ENCODE measurements at places on chromosomes 16 and 17.

GRCh38 chr16:13939821-13940220, 19.9 kb downstream of the ERCC4 start:
- DNase-seq: no peak

DNA sequence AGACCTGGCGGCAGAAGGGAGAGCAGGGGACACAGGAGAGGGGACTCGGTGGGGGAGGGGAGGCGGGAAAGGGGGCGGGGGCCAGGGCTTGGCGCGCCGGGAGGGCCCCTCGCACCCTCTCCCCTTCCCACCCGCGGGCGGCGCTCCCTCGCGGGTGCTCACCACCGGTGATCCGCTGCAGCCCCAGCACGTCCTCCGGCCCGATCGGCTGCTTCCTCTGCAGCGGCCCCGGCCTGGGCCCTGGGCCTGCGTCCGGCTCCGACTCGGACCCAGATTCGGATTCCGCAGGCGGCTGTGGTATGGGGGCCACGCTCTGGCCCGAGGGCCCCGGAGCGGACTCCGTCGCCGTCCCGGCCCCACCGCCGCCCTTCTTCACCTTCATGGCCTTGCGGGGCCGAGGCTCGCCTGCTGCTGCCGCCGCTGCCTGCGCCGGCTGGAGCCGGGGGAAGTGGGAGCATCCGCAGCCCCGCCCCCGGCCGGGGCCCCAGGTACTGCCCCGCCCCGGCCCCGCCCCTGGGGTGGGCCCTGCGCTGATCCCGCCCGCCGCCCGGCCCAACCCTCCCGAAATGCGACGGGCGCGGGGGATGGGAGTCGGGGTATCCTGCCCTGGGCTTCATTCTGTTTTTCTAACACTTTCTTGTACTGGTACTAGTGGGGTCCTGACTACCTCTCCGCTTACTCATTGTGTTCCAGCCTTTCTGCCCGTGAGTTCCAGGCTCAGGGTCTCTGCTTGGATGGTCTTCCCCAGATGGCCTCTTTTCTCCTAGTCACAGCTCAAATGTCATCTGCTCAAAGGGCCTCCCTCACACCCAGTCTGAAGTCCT, at the start of gene UNC119:
UNC119 (minus strand) TSS at position 449 of the 824 bp plus-strand sequence; CDS start at position 382, 67 bp downstream.
- DNase-seq: no peak

- no peak for DNase-seq
Observed at GRCh38 chr16:19474617-19475016, 47.3 kb downstream of the GDE1 start.

- DNase-seq: no peak
Observed at GRCh38 chr17:27904534-27905446, 11.6 kb upstream of the LYRM9 start.

DNA sequence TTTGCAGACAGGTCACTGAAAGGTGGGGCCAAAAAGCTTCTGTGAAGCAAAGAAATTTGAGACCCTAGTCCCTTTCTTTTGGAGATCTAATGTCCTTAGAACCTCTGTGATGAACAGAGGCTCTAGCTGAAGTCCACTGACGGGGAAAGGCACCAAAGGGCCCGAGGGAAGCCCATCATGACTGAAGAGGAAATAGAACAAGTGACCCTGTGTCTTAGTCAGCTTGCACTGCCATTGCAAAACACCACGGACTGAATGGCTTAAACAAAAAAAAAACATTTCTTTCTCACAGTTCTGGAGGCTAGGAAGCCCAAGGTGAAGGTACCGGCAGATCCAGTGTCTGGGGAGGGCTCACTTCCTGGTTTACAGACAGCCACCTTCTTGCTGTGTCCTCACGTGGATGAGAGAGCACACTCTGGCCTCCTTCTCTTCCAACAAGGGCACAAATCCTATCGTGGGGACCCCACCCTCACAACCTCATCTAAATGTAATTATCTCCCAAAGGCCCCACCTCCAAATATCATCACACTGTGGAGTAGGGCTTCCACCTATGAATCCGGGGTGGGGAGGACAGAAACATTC, 24.3 kb upstream of the ASGR2 start:
- no peak for DNase-seq

Data from GOT3 (cell line).